ENCODE measurements at places on chromosomes 4 and X. TPM values are rescaled to one million over a fixed set of nuclear protein-coding genes. Genes with fewer than 3 reads are reported as not detected.

The FREM3 gene
- not detected for total RNA-seq

The CLCN4 gene
- total RNA-seq = 33.9 TPM

DNA sequence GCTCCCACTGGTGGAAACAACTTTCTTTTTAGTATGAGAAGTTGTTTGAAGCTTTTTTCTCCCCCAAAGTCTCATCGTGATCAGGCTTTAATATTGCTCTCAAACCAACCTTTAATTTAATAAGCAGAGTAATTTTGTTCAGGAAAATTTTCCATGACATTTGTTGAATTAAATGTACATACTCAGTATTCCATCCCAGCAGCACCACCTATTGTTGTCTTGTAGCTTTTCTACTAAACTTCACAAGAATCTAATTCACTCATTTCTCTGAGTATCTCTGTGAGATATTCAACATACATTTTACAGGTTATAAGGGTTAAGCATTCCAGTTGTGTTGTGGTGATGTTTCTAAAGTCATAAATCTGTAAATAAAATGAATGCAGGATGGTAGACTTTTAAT lies 218.3 kb upstream of the HAND2 start:
- no peak for DNase-seq

The RIPPLY1 gene
- not detected for total RNA-seq

GRCh38 chr4:73661646-73662119 lies 41.4 kb upstream of the RASSF6 start:
- DNase-seq = no peak

The XAGE3 gene
- total RNA-seq = not detected

DNA sequence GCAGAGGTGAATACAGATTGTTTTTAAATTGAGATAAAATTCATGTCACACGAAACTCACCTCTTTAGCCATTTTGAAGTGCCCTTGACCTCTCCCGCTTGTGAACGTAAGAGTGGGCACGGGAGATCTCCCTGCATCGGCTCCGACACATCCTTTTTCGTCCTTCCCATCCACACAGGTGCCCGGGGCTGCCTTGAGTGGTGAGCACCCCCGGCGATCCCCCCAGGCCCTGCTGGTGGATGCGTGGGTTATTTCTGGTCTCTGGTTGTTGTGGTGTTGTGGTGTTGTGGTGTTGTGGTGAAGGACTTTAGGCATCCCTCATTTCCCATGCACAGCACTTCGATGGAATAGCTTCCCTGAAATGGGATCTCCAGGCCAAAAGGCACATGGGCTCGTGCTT lies 46.1 kb downstream of the PSAPL1 start:
- DNase-seq = no peak

The RNF128 gene
- 0.12 TPM for total RNA-seq

All from heart right ventricle (tissue), 16 donors.